ENCODE measurements at places on chromosomes 12 and 14. TPM values are rescaled to one million over a fixed set of nuclear protein-coding genes. Genes with fewer than 3 reads are reported as not detected.

Gene REM2
- total RNA-seq = 0.74 TPM

DNA sequence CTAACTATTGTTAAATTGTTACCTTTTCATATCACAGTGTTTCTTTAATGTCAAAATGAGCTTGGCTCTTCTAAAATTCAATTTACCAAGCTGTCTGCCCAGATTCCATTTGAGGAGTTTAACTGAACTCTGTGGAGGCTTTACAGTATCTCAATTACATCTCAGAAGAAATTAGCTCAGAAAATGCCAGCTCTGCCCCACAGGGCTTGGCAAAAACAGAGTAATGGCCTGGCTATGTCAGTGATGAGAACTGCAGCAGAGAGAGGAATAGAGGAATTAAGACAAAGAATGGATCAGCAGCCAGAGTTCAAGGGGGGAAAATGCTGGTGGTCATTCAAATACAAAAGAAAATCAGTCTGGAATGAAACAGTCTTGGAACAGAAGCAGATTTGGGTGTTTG is 15.8 kb upstream of the TMTC1 start:
- no peaks in the 10 kb centered on the region for H3K4me1 ChIP-seq
- H3K4me3 ChIP-seq = no peak overlapping the region
- peaks cover 14% of the 10 kb centered on the region for H3K27me3 ChIP-seq
- no peaks in the 10 kb centered on the region for H3K36me3 ChIP-seq
- no peak for DNase-seq
- H3K27ac ChIP-seq = no peak overlapping the region

Gene RNASE3
- not detected for total RNA-seq

DNA sequence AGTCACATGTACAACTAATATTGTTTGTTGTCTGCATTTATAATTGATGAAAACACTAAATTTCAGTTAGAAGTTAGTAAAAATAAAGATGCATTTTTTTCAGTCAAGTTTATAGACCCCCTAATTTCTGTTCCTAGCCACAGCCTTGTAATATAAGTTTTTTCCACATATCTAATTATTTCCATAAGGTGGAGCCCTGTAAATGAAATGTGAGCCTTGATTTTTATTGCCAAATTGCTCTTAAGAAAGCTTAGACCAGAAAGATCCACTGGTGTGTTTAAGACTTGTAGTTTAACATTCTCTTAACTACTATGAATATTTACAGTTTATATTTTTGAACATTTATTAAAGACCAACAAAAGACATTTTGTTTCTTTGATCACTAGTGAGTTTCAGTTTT is 322.1 kb upstream of the RGS6 start:
- H3K4me1 ChIP-seq = peaks cover 28% of the 10 kb centered on the region
- no peak overlapping the region for H3K4me3 ChIP-seq
- H3K27ac ChIP-seq = no peak overlapping the region
- DNase-seq = no peak
- H3K27me3 ChIP-seq = no peaks in the 10 kb centered on the region

Measured in activated naive CD4-positive, alpha-beta T cell treated with anti-CD3 and anti-CD28 coated beads for 36 hours (primary cell).